Effector CD4-positive, alpha-beta T cell (primary cell): ENCODE measurements at places on chromosomes 5 and 9.

DNA sequence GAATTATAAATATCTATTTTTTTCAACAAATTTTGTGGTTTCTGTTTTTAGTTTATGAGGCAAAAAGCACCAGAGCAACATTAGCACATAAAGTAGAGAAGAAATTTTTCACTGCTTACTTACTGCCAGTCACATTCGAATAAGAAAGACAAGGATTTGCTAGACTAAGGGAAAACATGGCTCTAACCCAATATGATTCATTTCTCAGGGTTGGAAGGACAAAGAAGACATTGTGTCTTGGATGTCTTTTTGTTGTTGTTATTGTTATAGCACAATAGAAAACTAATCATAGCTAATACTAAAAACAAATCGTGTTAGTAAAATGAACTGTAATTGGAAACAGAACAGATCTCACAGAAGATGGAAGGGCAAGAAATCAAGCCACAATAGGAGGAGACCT is 90.9 kb upstream of the SLCO6A1 start:
- DNase-seq, result no peak

GRCh38 chr9:7165331-7165975 is 407.7 kb downstream of the KDM4C start:
- DNase-seq, result no peak

DNA sequence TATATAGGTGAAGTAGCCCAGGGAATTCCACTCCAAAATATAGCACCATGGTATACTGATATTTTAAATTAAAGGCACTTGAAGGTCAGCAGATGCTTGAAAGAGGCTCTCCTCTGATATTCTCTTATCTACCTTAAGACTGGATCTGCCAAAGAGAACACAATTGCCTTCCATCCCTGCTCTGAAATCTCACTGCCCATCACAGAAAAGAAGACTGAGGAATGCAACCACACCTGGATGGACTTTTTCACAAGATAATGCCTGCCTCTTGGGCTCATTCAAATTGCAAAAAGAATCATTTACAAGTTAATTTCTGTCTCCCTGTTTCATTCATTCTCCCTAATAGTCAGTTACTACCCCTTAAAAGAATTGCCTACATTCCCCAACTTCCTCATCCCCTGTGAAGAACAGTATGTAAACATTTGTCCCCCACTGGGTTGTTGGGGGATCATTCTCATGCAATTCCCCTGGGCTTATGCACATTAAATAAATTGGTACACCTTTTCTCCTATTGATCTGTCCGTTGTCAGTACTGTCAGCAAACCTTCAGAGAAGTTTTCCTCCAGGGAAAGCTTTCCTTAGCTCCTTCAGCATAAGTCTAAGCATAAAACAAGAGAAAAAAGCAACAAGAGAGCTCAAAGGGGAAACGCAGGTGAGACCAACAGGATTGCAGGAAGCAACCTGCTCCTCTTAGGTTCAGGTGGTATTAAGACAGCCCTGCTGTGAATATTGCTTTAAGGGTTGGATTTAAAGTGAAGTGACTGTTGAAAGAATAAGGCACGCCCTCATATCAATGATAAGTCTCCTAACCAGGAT is 171.4 kb upstream of the SLC30A5 start:
- DNase-seq, result no peak

DNA sequence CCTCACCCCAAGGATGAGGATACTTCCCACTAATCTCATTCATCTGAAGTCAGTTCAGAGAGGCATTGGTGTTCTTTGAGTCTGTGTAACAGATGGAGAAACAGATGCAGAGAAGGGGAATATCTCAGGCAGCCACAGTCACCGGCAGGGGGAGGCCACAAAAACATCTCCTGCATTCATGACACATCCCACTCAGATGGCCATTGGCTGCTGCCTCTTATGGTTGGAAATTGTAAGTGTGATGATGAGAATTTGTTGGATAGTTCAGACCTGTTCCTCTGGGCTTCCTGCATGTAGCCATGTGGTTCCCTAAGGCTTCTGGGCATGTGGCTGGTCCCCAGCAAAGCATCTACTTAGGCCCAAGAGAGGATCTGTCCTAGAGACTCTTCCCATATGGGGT is 45.9 kb upstream of the GABRP start:
- DNase-seq, result no peak

DNA sequence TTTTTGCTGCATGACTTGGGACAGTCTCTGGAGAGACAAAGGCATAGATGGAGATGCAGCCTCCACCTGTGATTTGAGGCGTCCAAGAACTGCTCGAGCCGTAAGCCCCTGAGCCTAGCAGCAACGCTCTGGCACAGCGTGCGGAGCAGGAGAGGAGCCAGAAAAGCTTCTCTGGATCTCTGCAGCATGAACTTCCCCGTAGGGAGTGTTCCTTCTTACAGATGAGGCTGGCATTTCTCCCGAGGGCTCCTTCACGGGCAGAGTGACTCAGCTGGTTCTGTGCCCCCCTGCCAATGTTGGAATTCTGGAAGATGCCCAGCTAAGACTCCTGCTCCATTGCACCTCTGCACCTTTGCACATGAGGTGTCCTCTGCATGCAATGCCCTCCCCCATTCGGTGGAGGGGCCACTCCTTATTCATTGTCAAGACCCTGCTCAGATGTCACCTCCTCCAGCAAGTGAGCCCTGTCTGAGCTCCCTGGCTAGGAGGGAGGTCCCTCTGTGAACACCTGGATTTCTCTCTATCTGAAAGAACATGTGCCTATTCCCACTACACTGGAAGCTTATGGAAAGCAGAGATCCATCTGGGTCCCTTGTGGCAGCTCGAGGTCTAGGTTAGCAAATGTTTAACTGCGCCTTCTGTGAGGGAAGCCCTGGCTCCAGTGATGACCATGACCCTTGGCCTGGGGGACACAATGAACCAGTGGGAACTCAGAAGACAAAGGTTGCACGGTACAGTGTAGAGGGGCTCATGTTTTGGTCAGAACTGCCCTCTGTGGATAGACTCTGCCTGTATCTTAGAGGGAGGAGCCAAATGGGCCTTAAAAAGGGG is 39.6 kb downstream of the SH3PXD2B start:
- DNase-seq, result no peak

DNA sequence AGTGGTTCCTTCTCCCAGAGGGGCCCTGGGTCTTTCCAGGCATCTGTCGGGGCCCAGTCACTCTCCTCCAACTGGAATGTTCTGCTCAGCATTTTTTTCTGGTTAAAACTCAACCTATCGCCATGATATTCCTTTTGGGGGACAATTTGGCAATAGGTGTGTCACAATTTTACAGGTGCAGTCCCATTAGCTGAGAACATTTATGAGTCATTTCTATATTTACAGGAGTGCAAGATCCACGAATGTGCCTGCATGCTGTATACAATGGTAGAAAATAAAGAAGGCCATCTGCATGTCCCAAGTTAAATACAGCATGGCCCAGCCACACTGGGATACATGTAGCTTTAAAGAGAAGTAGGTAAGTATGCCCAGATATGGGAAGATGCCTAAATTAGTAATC is 28.8 kb upstream of the SEMA4D start:
- no peak for DNase-seq
